ENCODE measurements at places on chromosomes 1 and 21. TPM values are rescaled to one million over a fixed set of nuclear protein-coding genes. Genes with fewer than 3 reads are reported as not detected.

- DNase-seq, result no peak
Observed at GRCh38 chr1:198904321-198904720, 265.5 kb downstream of the PTPRC start.

DNA sequence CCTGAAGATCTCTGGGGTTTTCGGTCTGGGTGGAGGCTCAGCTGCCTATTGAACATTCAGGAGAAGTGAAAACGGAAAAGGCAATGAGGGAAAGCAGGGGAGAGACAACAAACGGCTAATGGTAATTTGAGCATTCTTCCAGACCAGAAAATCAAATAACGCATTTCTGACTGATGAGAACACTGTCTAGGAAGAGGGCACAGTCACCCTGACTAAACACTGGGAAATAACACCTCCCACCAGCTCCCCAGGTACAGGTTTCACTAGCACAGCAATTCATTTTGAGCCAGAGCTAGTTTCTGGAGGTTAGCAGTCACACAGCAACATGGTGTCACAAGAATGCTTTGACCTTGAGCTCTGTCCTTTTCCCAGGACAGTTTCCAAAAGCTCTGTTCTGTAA, 21.1 kb downstream of the NCF2 start:
- DNase-seq, result no peak

Gene CD101
- 1.8 TPM for total RNA-seq

GRCh38 chr1:61436016-61436415, 288.9 kb downstream of the TM2D1 start:
- no peak for DNase-seq

- no peak for DNase-seq
Observed at GRCh38 chr1:36977731-36978406, 56.4 kb downstream of the GRIK3 start.

Gene MOB3C
- total RNA-seq, result 4.1 TPM

GRCh38 chr1:46522184-46522968, 29.1 kb downstream of the KNCN start:
- no peak for DNase-seq

Gene PRAMEF15
- not detected for total RNA-seq

Gene NTMT2
- not detected for total RNA-seq

GRCh38 chr21:36282568-36283230, 37.3 kb upstream of the MORC3 start:
- DNase-seq, result no peak

All from H9 (cell line).